ENCODE measurements at places on chromosomes 5 and 9. TPM values are rescaled to one million over a fixed set of nuclear protein-coding genes. Genes with fewer than 3 reads are reported as not detected.

PLAC8L1 gene
- not detected for total RNA-seq

CPLANE1 gene
- total RNA-seq = 34.4 TPM

MYORG gene
- 9.5 TPM for total RNA-seq

SPIN1 gene
- total RNA-seq = 26.1 TPM

SPINK9 gene
- not detected for total RNA-seq

Data from stomach (tissue), 19 donors.